Fibroblast of skin of scalp (primary cell): ENCODE measurements at places on chromosomes 13 and 19.

- peak; percentile 46 for DNase-seq
Measured at GRCh38 chr13:28239374-28239773, 101.0 kb downstream of the PAN3 start.

- DNase-seq: no peak
Measured at GRCh38 chr13:114069376-114070097, 62.9 kb downstream of the RASA3 start.

GRCh38 chr13:33349986-33350826 is 64.7 kb upstream of the STARD13 start:
- peak; percentile 35 for DNase-seq

DNA sequence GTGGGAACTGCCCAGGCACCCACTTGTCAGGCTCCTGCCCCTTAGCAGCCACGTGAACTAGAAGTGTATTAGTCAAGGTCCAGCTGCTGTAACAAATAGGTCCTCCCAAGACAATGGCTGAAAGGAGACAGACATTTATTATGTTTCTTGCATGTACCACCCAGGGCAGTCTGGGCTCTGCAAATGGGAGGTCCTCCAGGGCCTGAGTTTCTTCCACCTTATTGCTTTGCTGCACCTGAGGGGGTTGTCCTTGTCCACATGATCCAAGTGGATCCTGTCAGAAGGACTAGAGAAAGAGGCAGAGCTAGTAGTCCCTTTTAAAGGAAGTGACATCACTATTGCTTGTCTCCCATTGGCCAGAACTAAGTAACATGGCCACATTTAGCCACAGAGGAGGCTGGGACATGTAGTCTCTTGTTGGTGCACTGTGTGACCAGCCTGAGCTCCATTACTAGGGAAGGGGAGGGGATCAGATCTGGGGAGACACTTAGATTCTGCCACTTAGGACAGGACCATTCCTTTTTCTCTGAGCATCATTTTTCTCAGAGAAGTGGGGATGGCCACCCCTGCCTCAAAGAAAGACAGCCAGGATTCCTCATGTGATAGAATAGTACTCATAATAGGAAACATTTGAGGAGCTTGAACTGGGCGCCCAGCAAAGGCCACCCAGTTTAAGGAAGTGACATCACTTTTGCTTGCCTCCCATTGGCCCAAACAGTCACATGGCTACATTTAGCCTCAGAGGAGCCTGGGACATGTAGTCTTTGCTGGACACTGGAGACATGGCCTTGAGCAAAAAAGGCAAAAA is 15.1 kb downstream of the CC2D1A start:
- DNase-seq: peak; percentile 58

DNA sequence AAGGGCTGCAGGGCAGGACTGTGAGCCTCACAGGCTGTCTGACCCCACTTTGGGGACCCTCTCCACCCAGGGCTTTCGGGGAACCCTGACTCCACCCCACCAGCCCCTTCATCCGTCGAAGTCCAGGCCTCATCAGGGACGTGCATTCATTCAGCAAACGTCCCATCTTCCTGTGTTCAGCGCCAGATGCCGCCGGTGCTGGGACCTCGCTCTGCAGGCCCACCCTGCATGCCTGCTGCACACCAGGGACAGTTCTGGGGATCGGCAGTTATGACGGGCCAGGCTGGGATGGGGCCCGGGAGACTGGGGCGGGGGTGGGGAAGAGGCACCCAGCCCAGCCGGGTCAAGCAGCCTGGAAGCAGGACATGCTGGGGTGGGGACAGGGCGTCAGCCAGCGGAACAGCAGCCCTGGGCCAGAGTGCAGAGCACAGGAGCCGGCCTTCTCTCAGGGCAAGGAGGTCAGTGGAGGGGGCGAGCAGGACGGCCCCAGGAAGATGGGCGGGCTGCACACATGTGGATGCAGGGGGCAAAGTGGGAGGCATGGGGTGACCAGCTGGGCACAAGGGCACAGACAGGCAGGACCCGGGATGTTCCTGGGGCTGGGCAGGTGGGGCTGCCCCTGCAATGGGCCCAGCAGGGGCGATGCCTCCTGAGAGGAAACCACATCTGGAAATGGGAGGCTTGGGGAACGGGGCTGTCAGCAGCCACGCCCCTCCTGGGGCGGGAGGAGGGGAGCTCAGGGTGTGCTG is 5.1 kb downstream of the GAMT start:
- DNase-seq: no peak

DNA sequence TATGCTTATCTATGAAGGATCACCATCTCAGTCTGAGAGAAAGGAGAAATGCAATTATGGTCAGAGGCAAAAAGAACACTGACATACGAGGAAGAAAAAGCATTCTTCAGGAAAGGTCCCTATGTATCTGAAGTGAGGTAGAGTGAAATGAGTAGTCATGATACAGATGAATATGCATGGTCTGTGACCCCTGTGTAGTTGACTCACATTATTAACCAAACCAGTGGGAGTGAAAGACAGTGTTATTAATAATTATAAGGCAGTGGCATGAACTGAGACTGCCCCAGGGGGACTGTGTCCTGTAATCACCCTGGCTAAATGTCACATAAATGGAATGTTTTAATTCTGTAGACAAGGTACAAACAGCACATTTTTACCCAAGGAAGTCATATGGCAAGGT is 1320.2 kb upstream of the PCDH9 start:
- no peak for DNase-seq

DNA sequence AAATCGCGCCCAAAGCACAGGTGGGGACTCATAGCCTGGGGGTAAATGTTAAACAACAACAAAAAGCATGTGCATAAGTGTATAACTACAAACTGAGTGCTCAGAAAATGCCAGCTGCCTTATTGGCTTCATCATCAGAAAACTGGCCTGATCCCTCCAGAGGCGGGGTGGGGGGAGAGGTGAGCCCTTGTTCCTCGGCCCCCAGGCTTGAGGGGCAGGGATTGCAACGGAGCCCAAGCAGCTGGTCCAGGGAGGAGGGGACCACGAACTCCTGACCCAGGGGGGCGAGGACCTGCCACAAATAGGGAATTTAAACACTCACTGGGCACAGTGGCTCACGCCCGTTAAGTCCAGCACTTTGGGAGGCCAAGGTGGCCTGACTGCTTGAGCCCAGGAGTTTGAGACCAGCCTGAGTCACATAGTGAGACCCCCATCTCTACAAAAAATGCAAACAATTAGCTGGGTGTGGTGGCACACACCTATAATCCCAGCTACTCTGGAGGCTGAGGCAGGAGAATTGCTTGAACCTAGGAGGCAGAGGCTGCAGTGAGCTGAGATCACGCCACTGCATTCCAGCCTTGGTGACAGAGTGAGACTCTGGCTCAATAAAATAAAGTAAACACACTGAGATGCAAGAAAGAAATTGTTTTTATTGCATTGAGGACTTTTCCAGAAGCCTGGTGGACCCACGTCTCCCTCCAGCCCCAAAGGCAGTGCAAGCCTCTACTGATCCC is 8.7 kb downstream of the SIRT6 start:
- DNase-seq: no peak

DNA sequence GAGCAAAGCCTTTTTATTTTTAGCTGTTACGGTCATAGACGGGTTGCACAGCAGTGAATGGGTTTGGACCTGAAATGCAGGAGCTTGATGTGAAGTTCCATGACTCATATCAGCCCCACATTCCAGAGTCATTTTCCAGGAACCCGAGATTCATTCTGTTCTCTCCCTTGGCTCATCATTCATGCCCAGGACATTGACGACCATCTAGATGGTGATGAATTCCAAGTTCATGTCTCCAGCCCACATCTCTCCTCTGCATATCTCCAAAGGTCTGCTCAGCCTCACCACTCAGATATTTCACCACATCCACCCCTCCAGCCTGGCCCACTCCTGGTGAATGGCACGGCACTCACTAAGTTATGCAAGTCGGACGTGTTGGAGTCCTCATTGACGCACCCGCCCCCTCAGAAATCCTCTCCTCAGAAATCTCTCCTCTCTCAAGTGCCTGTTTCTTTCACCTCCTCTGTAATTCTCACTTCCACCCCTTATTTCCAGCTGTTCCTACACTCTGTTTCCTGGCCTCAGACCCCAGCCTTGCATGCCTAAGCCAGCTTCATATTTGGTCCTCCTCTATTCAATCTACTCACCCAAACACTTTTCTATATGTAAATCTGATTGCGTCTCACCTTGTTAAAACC is 83.1 kb downstream of the ALOX5AP start:
- DNase-seq: peak; percentile 87

GRCh38 chr13:30224732-30225131 is 82.6 kb downstream of the KATNAL1 start:
- peak; percentile 35 for DNase-seq

DNA sequence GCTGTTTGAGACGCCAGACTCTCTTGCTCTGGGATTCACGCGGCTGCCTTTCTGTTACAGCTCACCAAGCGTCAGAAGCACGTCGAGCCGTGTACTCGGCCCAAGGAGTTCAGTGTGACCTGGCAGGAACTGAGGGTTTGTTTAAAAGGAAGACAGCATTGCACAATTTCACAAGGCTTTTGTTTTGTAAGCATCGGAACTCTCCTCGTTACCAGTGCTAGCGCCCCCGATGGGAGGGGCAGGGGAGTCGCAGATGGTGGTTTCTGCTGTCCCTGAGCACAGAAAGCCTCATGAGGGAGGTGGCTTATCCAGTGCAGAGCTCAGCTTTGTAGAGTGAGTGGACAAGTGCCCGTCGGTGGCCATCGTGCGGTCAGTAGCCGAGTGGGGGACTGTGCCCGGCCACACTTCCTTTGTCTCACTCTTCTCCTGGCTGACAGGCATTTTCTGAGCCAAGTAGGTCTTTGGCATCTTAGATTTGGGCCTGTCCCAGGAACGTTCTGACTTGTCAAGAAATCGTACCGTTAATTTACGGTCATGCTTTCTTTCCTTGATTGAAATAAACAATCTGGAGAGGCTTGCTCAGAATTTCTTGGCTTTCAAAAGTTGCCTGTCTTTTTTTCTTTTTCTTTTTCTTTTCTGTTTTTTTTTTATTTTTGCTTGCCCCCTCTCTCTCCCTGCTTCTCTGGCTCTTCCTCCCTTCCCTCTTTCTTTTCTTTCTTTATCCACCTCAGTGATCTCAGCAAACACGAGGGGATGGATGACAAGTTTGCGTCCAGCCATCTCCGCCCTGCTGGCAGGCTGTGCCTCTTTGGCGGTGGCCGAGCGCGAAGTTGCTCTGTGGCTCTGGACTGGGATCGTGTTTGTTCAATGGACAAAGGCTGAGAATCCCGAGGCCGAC is 7.7 kb downstream of the KDM4B start:
- peak; percentile 22 for DNase-seq

- no peak for DNase-seq
Measured at GRCh38 chr19:7743425-7743841, 3.9 kb downstream of the CD209 start.

- no peak for DNase-seq
Measured at GRCh38 chr19:17554968-17555479, 425 bp upstream of the COLGALT1 start.

- peak; percentile 1 for DNase-seq
Measured at GRCh38 chr13:72774019-72774418, 7.7 kb downstream of the DIS3 start.

- DNase-seq: no peak
Measured at GRCh38 chr19:53864308-53864836, 3.3 kb upstream of the MYADM start.

DNA sequence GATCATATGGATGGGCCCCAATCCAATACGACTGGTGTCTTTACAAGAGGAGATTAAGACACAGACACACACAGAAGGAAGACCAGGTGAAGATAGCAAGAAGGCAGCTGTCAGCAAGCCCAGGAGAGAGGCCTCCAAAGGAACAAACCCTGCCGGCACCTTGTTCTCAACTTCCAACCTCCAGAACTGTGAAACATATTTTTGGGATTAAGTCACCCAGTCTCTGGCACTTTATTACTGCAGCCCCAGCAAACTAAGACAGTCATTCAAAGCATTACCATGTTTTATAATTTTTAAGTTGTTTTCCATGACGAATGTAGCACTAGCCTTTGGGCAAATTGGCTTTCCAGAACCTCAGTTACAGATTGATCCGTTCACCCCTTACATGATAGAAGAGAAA is 11.3 kb downstream of the STARD13 start:
- DNase-seq: no peak

- DNase-seq: no peak
Measured at GRCh38 chr13:46100191-46100815, 4.5 kb downstream of the CPB2 start.

DNA sequence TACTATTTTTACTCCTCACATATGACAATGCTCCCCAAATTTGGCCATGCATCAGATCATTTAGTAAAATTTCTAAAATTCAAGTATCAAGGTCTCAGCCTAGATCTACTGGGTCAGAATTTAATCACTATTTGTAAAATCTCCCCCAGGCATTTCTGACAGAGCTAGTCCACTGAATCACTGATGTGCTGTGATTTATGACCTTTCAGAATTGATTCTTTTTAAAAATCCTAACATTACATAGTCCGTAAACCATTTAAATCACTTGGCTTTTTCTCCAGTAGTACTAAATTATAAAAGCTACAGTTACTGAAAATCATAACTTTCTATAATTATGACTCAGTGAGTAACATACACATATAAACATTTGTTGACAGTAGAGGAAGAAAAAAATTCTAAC is 92.8 kb upstream of the RAP2A start:
- DNase-seq: no peak

- no peak for DNase-seq
Measured at GRCh38 chr19:54203151-54203611, 2.5 kb downstream of the RPS9 start.

- no peak for DNase-seq
Measured at GRCh38 chr19:13095934-13096927, 6.4 kb downstream of the LYL1 start.

- peak; percentile 94 for DNase-seq
Measured at GRCh38 chr19:4815426-4816201, 15.9 kb downstream of the TICAM1 start.

- DNase-seq: no peak
Measured at GRCh38 chr13:29964181-29964845, 113.9 kb upstream of the UBL3 start.

DNA sequence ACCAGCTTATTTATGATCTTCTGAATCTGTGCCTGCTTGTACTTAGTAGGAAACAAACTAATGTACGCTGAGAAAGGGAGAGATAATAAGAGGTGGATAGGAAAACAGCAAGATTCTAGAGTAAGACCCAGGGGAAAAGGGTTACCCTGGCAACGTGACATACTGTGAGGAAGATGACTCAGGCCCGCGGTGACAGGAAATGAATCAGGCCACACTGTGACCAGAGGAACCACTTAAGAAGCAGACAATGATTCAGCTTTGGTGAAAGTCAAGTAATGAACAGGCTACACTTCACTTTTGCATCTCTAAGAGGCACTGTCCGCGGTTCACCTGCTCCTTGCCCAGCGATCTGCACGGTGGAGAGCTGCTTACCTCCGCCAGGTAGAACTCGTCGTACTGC is 158.2 kb downstream of the NALCN start:
- DNase-seq: peak; percentile 95
